ENCODE measurements at places on chromosomes 5 and 9.

DNA sequence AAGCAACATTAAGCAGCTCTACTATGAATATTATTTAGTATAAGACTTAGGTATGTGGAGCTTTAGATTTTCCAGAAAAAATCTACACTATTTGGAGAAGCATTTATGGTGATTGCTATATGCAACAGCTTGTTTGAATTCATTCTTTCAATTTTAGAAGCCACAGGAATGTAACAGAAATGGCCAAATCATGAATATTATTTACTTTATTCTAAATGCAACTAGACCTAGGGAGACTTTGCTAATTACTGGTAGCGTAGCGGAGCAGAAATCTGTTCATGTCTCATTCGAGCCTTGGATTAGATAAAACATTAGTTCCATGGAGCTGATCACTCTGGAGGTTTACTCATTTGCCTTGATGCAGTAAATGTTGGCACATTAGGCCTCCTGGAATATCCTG, 290.2 kb downstream of the ZNF608 start:
- no peak for DNase-seq

GRCh38 chr5:54091307-54092130, 218.9 kb downstream of the ARL15 start:
- DNase-seq, result no peak

GRCh38 chr5:65811004-65811403, 89.0 kb downstream of the NLN start:
- no peak for DNase-seq

- no peak for DNase-seq
Measured at GRCh38 chr5:154058055-154059038, 19.6 kb downstream of the MFAP3 start.

DNA sequence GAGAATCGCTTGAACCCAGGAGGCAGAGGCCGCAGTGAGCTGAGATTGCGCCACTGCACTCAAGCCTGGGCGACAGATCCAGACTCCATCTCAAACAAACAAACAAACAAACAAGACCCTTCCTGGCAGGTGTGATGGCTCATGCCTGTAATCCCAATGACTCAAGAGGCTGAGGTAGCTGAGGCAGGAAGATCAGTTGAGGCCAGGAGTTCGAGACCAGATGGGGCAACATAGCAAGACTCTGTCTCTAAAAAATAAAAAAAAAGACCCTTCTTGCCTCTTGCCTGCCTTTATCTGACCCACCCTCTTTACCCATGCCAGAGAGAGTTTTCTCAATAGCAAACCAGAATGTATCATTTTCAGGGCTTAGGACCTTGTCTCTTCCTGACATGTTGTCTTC, 8.8 kb upstream of the PANK3 start:
- DNase-seq, result no peak

DNA sequence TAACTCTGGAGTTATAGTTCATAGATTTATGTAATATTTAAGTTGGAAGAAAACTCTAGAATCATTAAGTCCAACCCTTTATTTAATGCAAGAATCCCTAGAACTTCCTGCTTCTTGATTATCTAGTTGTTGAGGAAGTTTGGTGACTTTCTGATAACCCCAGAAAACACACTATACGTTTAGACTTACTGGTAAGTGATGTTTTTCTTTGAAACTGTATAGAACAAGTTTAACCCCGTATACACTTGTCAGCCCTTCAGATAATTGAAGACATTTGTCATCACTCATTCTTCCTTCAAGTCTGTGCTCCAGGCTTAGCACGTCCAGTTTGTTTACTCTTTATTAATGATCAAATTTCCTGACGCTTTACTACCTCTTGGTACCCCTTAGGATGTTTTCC, 9.0 kb downstream of the NDUFS4 start:
- no peak for DNase-seq

DNA sequence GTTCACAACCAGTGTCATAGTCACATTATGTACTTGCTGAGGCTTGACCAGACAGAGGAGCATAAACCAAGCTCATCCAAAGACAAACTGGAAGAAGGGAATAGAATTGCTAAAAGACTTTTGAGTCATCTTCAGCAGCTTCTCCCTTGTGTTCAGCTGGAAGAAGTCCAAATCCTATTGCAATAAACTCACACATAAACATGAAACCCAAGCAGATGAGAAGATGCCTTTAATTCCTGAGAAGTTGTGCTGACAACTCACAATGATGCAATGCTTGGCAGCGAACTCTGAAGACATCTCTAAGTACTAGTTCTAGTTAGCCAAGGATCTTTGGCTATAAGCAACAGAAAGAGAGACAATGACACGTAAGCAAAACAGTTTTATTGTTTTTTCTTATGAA, 642.1 kb downstream of the KCTD16 start:
- DNase-seq, result no peak

DNA sequence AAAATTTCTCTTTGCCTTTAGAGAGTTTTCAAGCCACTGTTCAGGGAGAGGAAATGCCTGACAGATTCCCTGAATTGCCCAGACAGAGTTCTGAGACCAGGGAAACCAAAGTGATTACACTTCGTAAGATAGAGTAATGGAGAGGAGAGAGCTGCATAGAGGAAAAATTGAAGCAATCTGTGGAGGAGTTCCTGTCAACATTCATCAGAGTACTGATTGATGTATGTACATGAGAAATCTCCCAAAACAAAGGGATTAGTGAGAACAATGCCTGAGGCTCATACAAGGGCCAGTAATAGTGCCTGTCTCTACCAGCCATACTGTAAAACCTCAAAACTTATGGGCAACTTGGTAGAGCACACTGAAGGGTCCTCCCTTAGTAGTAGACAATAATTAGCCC, 79.0 kb upstream of the TRIM32 start:
- DNase-seq, result no peak

DNA sequence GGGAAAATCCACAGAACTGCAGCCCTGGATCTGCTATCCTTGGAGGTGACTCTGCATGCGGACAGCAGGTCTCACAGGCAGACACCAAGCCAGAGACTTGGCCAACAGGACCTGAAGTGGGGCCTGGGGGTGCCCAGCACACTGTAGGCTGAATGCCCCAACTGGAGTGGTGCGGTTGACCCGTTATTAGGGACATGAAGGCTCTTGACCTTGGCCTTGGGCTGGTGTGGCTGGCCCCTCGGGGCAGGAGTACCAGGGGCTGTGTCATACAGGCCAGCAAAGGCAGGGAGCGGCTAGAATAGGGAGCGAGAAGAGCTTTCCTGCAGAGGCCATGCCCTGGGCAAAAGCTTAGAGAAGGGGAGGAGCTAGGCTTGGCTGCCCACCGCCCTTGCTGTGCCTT, 153.2 kb upstream of the MVB12B start:
- DNase-seq, result no peak

All from NCI-H2081 (cell line).